C1 segment of cervical spinal cord (tissue), 14 donors: ENCODE measurements at places on chromosomes 4 and X.

DNA sequence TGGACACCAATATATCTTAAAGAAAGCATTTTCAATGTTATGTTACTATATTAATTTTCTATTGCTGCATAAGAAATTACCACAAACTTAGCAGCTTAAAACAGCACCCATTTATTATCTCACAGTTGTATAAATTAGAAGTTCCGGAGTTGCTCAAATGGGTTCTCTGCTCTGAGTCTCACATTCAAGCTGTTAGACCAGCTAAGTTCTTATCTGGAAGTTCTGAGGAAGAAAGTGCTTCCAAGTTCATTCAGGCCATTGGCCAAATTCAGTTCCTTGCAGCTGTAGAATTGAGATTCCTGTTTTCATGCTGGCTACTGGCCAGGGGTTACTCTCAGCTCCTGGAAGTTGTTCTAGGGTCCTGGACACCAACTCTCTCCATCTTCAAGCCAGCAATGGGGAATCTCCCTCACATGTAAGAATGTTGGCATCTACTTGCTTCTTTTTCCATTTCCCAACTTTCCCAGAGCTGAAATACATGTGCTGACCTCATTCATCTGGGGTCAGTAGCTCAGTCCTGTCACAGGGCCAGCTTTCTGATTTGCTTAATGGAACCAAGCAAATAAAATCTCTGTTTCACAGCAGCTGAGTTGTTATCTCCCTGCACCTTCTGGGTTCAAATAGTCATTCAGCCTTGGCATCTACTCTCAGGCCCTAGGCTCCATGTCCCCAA lies 99.6 kb upstream of the INTU start:
- no peak for DNase-seq

DNA sequence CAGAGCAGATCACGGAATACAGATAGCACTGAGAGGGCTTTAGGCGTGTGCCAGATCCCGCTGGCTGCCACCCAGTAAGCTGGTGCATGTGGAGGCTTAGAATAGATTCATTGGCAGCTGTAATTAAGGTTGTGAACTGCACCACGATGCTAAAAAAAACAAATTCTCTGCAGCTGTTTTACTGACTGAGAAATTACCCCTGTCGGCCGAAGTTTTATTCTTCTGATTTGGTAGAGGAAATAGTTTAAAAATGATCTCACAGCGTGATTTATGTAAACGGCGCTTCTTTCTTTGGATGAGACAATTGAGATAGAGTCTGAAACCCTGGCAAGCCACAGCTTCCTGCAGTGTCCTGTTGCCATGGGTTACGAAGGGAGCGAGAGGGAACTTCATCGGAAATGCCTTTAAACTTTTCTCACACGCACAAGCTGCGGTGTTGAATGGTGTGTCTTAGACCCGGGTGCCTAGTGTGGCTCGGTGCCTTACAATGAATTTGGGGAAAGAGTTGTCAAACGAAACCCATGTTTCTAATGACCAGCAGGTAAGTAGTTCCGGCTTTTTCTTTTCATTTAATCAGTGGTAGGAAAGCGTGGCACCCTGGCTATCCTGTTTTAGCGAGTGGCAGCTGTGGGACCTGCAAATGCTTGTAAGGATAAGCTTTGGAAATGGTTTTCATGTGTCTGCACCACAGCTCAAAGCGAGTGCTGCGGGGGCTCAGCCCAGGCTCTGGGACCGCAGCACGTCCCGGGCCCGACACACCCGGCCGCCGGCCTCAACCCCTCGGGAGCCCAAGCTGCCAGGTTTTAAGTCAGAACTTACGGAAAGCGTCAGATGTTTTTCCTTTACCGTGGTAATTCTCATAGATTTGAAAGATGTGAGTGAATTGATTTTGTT lies 71.7 kb upstream of the HGFAC start:
- DNase-seq, result no peak

- DNase-seq, result no peak
These were observed 159.2 kb upstream of the FAM241A start for GRCh38 chr4:111986095-111986494.

DNA sequence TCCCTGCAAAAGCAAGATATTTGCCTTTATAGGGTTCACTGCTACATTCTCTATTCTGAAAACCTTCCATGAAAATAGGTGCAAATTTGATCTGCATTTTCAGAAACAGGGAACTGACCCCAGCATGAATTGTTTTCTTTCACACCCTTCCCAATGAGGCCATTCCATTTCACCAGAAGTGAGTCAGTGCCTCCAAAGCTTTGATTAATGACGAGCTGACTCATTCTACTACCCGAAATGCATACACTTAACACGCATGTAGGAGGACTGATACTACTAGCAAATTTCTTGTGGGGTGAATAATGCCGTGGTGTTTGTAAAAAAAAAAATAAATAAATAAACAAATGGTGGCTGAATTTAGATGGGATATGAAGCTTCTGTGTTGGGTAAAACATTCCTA lies 146.9 kb upstream of the FGF13 start:
- no peak for DNase-seq

DNA sequence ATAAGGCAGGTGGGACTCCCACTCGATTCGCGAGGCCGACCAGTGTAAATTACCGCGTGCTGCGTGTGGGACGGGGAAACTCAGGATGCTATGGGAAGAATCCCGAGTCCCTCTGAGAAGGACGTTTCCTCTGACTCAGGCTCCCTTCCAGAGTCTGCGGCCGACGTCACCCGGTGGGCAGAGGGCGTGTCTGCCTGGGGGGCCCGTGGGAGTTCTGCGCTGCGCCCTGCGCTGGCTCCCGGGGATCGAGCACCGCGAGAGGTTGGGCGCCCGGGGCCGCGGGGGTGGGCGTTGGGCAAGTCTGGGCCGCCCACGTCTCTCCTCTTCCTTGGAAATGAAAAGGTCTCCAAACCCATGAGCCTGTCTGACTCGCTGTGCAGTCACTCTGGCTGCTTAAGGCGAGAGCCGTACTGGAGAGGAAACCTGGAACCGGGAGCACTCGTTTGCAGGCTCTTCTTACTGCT lies 568 bp downstream of the NIPAL1 start:
- no peak for DNase-seq

DNA sequence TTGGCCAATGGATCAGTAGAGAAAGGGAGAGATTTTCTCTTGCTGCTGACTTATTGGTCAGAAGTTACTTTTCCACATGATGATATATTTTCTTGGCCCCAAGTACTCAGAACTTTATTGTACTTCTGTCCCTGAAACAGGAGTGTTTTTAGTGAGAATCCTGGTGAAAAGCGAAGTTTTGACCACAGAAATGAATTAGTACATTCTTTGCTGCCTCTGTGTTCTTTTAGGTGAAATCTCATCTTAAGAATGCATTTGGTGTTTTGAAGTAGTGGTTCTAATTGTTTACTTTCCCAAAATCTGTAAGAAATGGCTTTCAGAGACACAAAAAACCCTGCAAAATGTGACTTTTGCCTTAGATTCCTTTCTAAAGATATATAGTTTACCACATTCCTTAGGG lies 240.4 kb downstream of the FRMPD4 start:
- DNase-seq, result no peak

DNA sequence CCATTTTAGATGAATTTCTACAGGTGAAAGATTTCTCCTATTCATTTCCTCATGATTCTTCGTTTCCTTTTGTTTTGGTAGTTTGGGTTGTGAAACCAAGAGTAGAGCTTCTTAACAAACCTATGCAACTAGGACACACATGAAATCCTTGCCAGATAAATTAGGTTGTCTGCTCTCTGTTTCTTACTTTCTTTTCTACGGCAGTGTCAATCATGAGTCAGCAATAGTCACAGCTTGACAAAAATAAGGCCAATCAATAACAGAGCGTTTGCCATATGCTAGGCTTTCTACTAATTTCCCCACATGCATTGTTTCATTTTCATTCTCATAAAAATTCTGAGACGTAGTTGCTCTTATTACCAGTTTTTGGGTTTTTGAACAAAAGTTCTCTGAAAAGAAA lies 20.3 kb downstream of the CLRN2 start:
- DNase-seq, result no peak

DNA sequence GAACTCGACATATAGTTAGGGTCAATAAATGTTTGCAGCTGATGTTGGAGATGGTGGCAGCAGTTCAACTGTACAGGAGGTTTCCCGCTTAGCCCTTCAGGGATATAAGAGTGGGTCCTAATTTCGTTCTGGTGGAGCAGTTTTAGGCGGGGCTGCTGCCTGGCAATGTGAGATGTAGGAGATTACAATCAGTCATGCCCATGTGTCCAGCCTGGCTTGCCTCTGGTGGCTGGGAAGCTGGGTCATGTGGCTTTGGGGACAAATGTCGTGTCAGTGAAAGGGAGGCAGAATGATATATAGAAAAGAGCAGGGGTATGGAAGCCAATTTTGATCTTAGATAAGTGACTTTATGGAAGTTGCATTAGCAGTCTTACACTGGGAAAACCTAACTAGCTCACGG lies 129.4 kb downstream of the CLCN4 start:
- DNase-seq, result no peak

- DNase-seq, result no peak
These were observed 62.1 kb upstream of the SCOC start for GRCh38 chr4:140311257-140311835.

DNA sequence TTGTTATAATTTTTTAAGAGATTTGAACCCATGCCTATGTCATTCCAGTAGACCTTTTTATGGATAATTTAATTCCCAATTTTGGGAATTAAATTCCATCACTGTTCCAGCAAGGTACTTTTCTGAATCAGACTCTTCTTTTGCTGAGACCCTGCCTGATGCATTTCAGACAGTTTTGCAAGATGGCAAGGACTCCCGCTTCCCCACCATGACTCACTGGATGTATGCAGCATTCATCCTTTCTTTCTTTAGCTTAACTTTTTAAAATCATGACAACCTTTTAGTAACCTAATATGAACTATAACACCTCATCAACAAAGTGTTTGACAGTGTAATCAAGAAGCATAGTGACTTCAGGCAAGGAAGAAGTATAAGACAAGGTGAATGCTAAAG lies 178.1 kb upstream of the LEF1 start:
- no peak for DNase-seq

DNA sequence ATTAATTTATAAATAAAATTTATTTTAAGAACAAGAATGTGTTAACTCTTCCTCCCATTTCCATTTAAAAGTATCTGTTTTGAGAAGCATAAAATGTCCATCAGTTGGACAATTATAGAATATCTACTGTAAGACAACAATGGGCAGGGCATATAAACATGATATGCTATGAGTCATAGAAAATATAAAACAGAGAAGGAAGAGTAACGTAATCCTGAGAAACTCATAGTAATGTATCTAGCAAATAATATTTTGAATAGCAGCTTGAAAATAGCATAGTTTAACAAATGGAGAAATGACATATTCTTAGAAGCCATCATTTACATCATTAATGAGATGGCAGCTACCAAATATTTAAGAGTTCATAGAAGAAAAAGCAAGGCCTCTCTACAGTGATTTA lies 820.3 kb upstream of the PCDH10 start:
- no peak for DNase-seq

DNA sequence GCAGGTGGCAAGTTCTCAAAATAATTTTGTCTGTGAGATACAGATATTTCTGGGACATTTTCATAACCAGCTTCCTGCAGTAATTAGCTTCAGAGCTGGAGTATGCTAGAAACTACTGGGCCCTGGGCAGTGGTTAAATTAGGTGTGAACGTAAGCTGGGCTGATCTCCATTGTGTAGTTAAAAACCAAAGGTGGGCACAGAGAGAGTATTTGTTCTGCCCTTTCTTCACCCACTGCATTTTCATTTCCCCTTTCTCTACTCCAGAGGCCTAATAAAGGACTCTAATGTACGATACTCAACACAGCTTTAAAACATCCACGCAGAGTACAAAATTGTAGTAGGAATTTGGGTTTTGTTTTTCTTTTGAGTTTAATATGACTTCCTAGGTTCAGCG lies 252.7 kb downstream of the SPRY1 start:
- DNase-seq, result no peak

DNA sequence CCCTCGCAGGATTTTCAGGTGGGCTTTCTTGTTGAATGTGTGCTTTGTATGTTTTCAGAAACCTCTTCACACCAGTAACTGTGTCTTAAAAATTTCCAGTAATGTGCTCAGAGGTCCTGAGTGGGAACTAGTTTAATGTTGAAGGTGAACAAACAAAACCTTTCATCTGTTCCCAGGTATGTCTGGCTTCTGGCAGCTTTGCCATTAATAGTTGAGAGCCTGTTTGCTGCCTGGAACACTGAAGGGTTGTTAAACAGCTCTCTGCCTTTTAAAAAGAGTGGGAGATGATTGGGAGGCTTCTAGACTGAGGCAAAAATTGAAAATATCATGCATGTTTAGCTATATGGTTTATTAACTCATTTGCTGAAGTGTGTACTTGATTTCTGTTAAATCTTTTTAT lies 161.2 kb upstream of the AGTR2 start:
- DNase-seq, result no peak

DNA sequence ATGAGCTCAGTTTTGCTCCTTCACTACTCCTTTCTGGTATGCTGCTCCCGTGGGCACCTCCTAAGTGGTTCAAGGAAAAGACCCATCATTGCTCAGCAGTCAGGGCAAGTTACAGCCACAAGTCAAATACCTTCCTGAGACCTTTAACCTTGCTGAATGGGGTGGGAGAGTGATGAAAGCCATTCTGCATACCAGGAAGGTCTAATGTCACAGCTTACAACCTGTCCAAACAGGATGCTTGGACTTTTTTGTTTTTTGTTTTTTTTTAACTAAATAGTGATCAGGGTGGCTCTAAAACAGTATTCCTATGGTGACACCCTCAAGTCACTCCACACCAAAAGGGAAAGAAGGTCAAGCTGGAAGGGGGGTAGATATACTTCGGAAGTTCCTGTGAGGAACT lies 93.1 kb downstream of the GPC3 start:
- no peak for DNase-seq

GRCh38 chr4:114082348-114082747 lies 102.9 kb upstream of the ARSJ start:
- DNase-seq, result no peak

DNA sequence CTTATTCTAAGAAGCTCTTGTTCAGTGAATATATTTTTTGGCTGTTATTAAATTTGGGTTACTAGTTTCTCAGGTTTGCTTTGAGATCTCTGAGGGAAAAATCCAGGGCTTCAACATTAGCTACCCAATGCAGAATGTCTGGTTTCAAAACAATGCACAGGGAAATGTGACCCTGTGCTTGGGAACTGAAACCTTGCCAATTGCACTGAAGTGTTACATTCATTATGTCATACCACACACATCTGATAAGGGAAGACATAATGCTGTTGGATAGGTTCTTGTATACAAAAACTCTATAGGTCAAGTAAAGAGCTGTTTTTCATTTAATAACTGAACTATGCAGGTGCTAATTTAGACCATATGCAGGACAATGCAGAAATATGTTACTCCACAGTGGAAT lies 345.3 kb upstream of the BMP3 start:
- DNase-seq, result no peak

GRCh38 chr4:3039706-3040366 lies 34.5 kb downstream of the HTT-AS start:
- DNase-seq, result no peak

DNA sequence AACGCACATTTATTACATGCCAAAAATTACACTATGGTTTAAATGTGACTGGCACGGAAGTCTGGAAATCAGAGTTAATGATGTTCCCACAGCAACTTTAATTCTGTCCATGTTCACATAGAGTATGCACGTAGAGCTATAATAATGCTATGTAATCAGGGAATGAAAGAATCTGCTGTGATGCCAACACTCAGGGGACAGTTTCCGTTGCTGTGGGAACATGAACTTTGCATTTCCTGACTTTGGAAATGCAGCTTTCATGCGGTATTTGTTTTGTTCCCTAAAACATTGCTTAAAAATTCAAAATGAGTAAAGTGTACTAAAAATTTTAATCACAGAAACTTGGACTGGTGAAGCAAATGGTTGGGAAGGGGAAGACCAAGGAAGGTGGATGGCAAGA lies 65.7 kb downstream of the MAGEA1 start:
- DNase-seq, result no peak

GRCh38 chr4:7134737-7135388 lies 57.5 kb upstream of the SORCS2 start:
- DNase-seq, result peak; percentile 37
